ENCODE measurements at places on chromosomes 6 and 20. TPM values are rescaled to one million over a fixed set of nuclear protein-coding genes. Genes with fewer than 3 reads are reported as not detected.
A peak's percentile ranks its signal among the peaks of the same experiment; 100 is the strongest.

- H3K27ac ChIP-seq: no peak overlapping the region
- H3K27me3 ChIP-seq: peaks cover 53% of the 10 kb centered on the region
- H3K4me3 ChIP-seq: no peak overlapping the region
- peaks cover 5% of the 10 kb centered on the region for H3K4me1 ChIP-seq
- no peaks in the 10 kb centered on the region for H3K36me3 ChIP-seq
Observed at GRCh38 chr6:30396833-30397479, 52.0 kb downstream of the RPP21 start.

- DNase-seq: no peak
- H3K36me3 ChIP-seq: no peaks in the 10 kb centered on the region
- no peak overlapping the region for H3K4me3 ChIP-seq
- H3K4me1 ChIP-seq: peaks cover 5% of the 10 kb centered on the region
- H3K27me3 ChIP-seq: no peaks in the 10 kb centered on the region
Observed at GRCh38 chr20:44393608-44394451, 38.3 kb downstream of the HNF4A start.

- no peak overlapping the region for H3K4me3 ChIP-seq
- H3K27ac ChIP-seq: no peak overlapping the region
- H3K27me3 ChIP-seq: no peaks in the 10 kb centered on the region
- no peaks in the 10 kb centered on the region for H3K4me1 ChIP-seq
Observed at GRCh38 chr20:24339210-24339641, 130.2 kb upstream of the SYNDIG1 start.

DNA sequence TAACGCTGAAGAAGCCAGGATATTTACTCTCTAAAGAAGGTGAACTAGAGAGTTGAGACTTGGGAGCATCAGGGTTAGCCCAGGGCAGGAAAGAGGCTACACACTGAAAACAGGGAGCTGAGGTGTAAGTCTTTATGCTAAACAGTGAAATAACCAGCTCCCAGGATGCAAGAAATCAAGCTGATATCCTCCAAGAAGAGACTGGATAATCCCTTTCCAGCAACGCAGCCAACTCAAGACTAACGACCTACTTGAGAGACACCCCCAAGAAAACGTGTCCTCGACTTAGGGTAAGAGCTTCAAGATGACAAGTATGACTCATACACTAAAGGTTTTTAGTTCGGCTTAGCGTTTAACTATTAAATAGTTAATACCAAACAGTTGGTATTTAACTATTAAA, 202.2 kb downstream of the TASP1 start:
- H3K27me3 ChIP-seq: no peaks in the 10 kb centered on the region
- H3K4me3 ChIP-seq: no peak overlapping the region

Gene FAM83C
- polyA plus RNA-seq: not detected

Gene MUC22
- not detected for polyA plus RNA-seq

DNA sequence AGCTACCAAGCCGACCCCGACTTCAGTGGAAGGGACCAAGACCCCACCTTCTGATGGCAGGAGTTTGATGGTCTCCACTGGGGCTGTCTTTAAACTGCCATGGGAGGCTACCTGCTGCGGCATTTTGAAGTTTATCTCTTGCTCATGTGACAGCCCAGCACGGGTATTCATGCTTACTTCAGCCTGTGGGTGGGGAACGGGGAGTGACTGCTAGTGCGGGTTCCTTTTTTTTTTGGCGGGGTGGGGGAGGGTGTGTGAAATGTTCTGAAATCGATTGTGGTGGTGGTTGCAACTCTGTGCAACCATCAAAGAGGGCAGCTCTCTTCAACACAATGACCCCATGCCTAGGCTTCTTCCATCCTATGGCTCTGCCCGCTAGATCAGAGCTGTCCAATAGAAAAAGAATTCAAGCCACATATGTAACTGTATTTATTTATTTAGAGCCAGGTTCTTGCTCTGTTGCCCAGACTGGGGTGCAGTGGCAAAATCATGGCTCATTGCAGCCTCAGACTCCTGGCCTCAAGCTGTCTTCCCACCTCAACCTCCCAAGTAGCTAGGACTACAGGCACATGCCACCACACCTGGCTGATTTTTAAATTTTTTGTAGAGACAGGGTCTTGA, 53.7 kb downstream of the PPP1R16B start:
- no peak overlapping the region for H3K4me3 ChIP-seq
- DNase-seq: no peak
- H3K4me1 ChIP-seq: no peaks in the 10 kb centered on the region
- no peaks in the 10 kb centered on the region for H3K36me3 ChIP-seq

DNA sequence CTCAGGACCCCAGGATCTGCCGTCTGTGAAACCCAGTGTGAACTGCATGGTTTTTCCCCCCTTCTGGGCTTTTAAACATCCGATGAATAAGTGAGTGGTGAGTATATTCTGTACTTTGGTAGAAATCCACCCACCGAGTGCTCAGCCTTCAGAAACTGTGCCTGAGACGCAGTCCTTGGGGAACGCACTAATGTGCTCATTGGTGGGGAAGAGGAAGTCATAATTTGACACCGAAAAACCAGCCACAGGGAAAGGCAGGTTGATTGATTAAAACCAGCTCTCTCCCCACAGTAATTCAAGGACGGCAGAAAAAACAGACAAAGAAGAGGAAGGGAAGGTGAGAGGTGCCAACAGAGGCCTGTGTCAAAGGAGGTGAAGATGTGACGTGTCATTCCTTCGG, 21.7 kb downstream of the EDN3 start:
- no peaks in the 10 kb centered on the region for H3K4me1 ChIP-seq
- H3K27ac ChIP-seq: no peak overlapping the region
- H3K4me3 ChIP-seq: no peak overlapping the region
- H3K27me3 ChIP-seq: no peaks in the 10 kb centered on the region
- DNase-seq: no peak

Gene FAM8A1
- polyA plus RNA-seq: 5.2 TPM

Gene ACTL10
- 2.9 TPM for polyA plus RNA-seq

GRCh38 chr6:113353392-113353791, 503.8 kb upstream of the MARCKS start:
- no peak for DNase-seq
- no peaks in the 10 kb centered on the region for H3K36me3 ChIP-seq
- H3K4me1 ChIP-seq: peaks cover 12% of the 10 kb centered on the region
- no peak overlapping the region for H3K27ac ChIP-seq
- no peak overlapping the region for H3K4me3 ChIP-seq

DNA sequence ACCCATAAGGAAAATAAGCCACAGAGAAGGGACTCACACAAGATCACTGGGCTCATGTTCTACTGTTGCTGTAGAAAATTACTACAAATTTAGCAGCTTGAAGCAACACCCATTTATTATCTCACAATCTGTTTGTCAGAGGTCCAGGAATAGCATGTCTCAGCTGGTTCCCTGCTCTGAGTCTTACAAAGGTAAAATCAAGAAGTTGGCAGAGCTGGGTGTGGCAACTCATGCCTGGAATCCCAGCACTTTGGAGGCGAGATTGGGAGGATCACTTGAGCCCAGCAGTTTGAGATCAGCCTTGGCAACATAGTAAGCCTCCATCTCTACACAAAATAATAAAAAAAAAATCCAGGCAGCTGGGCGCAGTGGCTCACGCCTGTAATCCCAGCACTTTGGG, 28.5 kb upstream of the ZNF831 start:
- no peaks in the 10 kb centered on the region for H3K36me3 ChIP-seq
- H3K27me3 ChIP-seq: peaks cover 4% of the 10 kb centered on the region
- no peak overlapping the region for H3K4me3 ChIP-seq
- no peaks in the 10 kb centered on the region for H3K4me1 ChIP-seq
- no peak for DNase-seq
- H3K27ac ChIP-seq: no peak overlapping the region

Gene FUT9
- polyA plus RNA-seq: 0.46 TPM

DNA sequence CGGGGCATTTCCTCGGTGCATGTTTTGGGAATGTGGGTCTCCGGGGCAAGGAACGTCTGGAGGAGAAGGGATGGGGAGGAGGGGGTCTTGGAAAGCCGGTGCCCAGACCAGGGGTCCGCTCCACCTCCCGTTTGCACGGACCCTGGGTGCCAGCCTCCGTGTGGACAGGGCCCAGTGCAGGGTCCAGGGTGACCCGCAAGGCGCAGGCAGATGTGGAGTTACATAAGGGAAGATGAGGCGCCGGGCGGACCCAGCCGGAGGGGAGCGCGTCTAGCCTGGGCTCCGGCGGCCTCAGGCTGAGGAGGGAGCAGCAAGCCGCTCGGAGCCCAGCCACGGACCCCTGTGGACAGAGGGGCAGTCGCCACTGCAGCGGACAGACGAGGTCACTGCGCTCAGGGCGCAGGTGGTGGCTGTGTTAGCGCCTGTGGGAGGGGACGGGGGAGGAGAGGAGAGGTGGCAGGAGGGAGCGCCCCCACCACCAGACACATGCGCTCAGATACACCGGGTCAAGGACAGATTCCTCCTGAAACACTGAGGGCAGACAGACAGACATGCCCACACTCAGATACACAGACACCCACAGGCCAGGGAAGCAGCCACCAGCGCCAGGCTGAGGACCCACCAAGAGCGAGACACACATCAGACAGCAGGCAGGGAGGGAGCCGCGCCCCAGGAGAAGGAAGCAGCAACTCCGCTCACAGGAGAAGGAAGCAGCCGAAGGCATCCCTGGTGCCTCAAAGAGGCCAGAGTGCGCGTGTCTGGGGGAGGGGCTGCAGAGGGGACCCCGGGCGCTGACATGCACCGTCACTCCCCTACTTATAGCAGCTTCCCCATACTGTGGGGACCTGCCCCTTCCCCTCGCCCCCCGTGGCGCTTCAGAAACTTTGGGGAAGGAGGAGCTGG, 839 bp upstream of the HRH3 start:
- no peaks in the 10 kb centered on the region for H3K36me3 ChIP-seq
- H3K4me3 ChIP-seq: peak overlapping the region; percentile 52
- peaks cover 15% of the 10 kb centered on the region for H3K4me1 ChIP-seq
- no peak for DNase-seq

Gene ZKSCAN4
- 3.8 TPM for polyA plus RNA-seq

Gene TMEM14A
- 23.2 TPM for polyA plus RNA-seq

DNA sequence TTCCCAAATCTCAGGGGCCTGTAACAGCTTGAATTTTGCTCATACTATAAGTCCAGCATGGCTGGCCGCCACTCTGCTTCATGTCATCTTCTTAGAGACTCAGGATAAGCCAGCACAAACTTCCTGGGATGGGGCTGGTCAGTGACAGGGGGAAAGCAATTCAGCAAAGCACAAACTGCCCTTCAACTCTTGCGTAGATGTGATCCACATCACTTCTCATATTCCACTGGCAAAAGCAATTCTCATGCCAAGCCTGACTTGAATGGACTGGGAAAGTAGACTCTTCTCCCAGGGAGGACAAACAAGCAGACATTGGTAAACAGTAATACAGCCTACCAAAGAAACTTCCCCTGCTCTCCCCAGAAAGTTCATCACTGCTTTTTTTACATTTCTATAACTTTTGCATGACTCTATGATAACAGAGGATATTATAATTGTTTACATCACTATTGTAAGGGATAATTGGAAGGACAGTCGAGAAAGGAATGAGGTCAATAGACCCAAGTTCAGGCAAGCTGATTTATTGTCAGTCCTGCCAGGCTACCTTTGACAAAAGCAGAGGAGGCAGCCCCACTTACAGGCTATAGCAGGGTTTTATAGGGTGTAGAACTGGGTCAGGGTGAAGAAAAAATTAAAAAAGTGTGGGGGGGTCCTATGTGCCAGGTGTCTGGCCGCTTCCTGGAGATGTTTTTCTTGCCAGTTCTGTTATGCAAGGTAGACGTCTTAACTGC, 37.4 kb downstream of the RBM24 start:
- no peak for DNase-seq
- no peaks in the 10 kb centered on the region for H3K36me3 ChIP-seq
- no peak overlapping the region for H3K27ac ChIP-seq
